CD4-positive, alpha-beta T cell treated with Interleukin-21 for 1 hour (primary cell): ENCODE measurements at places on chromosomes 7 and 10.

DNA sequence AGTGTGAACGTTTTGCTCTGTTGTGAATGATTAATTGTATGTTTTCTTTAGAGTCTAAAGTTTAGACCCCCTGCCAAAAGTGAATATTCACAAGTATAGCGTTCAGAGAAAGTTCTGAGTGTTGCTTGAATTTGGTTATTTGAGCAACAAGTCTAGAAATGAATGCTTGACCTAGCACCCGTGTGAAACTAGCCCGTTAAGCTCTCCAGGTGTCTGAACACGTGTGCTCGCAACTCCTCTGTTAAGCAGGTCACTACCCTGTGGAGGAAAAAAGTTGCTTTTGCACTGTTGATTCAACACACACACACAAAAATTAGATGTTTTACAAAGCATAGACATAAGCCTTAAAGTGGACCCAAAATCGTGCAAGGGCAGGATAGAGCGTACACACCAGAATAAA, 78.6 kb upstream of the SAMD8 start:
- DNase-seq, result no peak

- DNase-seq, result peak; percentile 68
Observed at GRCh38 chr10:16948361-16948760, 131.1 kb upstream of the RSU1 start.

GRCh38 chr7:149220534-149220933, 18.9 kb upstream of the ZNF212 start:
- no peak for DNase-seq

DNA sequence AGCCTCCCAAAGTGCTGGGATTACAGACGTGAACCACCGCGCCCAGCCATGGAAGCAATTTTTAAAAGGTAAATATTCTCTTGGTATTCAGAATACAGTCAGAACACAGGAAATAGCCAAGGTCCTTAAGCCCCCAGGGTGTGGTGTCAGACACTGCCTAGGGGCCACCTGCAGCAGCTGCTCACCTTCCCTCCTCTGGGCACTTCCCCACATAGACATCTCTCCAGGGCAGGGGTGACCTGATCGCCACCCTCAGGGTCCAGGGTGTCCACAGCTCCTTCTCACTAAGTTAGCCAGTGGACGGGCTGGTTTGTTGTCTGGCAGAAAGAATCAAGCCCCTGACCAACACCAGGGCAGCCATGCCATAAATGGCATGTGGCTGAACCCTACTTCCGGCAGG, 15.9 kb downstream of the URGCP start:
- no peak for DNase-seq

DNA sequence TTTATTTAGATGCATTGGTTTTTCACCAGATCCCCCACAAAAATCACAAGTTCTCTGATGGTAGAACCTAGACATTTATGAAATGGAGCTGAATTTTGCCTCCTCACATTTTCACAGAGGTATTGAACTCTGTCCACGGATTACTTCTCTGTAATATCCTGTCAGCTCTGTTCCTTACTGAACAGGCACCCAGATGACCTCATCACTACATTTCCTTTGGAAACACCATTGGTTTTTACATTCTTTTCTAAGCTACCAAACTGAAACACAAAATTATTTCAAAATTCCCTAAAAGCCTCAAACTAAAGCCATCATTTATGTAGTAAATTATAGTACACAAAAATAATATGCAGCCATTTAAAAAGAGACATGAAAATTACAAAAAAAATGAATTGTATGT, 98.3 kb upstream of the KCNIP2 start:
- no peak for DNase-seq

DNA sequence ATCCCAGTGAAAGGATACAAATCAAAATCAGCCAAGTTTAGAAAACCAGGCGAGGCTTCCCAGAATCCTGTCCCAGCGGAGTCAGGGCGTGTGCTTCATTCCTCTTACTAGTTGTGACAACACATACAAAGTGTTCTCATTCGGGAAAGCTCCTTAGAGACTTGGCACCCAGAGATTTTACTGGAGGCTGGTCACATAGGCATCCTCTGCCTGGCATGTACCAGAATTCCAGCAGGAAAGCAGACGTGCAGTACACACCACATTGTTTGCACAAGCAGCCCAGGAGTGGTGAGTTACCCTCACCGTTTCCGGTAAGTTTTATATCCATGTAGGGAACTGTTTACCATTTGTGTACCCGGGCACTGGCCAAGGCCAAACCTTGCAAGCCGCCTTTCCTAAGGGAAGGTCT, 34.9 kb downstream of the MMRN2 start:
- no peak for DNase-seq

GRCh38 chr10:105718207-105718995, 1077.3 kb downstream of the SORCS3 start:
- no peak for DNase-seq

- DNase-seq, result peak; percentile 77
Observed at GRCh38 chr7:12674861-12675260, 12.6 kb upstream of the ARL4A start.

- DNase-seq, result no peak
Observed at GRCh38 chr7:51209426-51209825, 107.2 kb downstream of the COBL start.

DNA sequence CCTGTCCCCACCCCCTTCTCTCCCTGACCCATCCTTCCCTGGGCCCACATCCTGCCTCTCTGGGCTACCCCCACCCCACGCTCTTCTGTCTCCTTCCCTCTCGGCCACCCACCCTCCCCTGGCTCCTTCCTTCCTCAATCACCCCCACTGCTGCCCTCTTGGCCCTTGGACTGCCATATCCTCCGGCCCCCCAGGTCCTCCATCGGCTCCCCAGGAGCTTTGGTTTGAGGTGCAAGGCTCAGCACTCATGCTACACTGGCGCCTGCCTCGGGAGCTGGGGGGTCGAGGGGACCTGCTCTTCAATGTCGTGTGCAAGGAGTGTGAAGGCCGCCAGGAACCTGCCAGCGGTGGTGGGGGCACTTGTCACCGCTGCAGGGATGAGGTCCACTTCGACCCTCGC, 10.9 kb downstream of the EPHB6 start:
- no peak for DNase-seq

- no peak for DNase-seq
Observed at GRCh38 chr10:72610466-72610865, 15.4 kb downstream of the MICU1 start.

GRCh38 chr7:151657173-151657572, 137.5 kb upstream of the RHEB start:
- no peak for DNase-seq

- DNase-seq, result no peak
Observed at GRCh38 chr10:75201793-75202307, 8.7 kb upstream of the VDAC2 start.

DNA sequence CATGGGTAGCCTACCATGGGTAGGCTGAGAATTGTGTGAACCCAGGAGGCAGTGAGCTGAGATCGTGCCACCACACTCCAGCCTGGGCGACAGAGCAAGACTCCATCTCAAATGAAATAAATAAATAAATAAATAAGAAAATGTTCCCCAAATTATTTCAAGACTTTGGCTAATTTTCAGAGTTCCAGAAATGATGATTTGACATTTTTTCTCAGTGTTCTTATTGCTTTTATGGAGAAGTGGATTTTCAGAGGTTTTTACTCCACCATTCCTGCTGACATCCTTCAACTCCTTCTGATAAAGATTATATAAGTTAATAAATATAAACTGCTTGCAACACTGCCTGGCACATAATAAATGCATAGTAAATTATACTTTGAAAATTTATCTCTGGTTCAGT, 80.4 kb upstream of the PRKCQ start:
- DNase-seq, result no peak

- DNase-seq, result peak; percentile 25
Observed at GRCh38 chr7:44103923-44104859, at the start of gene AEBP1. TSS of gene AEBP1 (plus strand) at chr7:44104345. CDS start at chr7:44104666, 321 bp downstream.

DNA sequence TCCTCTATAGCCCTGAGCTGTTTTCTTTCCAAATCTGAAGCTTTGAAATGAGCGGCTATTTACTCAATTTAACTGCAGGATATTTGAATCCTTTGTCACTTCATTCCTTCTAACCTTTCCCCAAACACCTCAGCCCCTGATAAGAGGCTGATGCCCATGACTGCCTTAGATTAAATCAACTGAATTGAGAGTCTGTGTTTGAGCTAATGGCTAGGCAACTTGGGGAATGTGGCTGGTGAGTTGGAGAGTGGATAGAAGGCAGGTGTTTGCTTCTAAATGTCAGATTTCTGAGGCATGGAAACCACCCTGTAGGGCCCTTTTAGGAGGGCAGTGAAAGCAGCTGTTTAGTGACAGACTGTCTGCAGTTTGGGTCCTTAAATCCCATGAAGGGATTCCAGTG, 759.9 kb downstream of the LRMDA start:
- no peak for DNase-seq

DNA sequence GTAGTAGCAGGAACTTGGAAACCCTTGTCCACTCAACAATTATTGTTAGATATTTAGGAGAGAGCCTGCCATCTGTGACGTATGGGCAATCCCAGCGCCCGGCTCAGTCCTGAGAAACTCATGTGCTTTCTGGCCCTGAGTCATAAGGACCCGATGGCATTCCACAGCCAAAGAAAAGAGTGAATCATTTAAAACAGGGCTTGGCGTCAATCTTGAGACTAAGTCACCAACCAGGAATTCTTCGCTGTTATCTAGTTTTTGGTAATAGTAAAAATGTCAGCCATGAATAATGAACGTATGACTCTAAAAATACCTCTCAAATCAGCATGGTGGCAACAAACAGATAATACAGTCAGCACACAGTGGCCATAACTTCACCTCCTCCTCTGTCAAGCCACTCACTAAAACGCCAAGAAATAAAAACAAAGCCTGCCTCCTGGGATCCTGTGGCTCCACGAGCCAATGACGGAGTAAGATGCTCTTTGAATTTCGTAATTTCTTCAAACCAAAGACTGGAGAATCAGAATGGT, 140.8 kb downstream of the ADAM12 start:
- DNase-seq, result no peak

- DNase-seq, result no peak
Observed at GRCh38 chr7:100547872-100548271, 8.9 kb downstream of the AGFG2 start.

DNA sequence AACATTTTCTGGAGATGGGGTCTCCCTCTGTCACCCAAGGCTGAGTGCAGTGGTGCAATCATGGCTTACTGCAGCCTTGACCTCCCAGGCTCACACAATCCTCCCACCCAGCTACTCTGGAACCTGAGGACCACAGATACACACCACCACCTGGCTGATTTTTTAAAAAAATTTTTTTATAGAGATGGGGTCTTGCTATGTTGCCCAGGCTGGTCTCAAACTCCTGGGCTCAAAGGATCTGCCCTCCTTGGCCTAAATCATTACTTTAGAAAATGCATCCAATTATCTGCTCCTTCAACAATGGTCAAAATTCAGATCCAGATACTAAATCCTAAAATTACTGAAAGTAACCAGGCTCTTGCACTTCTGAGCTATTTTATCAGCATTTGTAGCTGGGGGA, 55.2 kb downstream of the CTBP2 start:
- DNase-seq, result no peak

- no peak for DNase-seq
Observed at GRCh38 chr7:68785036-68785435, 813.2 kb upstream of the AUTS2 start.

DNA sequence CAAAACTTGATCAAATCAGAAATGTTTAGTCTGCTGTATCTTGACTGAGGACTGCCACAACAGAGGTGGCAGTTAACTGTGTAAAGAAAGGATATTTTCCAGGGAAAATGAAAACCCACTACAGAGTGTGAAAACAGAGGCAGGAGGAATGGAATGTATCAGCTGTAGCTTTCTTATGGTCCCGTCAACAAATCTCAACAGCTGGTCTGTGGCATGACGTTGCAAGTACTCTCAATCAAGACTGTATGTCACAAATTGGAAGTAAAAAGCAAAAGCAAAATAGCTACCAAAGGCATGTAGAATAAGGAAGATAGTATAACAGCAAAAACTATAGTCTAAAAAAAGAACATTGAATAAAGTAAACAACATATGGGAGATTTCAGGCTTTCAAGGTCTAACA, 123.5 kb downstream of the KMT2C start:
- DNase-seq, result no peak

GRCh38 chr7:69981646-69982045, 383.4 kb downstream of the AUTS2 start:
- DNase-seq, result no peak

DNA sequence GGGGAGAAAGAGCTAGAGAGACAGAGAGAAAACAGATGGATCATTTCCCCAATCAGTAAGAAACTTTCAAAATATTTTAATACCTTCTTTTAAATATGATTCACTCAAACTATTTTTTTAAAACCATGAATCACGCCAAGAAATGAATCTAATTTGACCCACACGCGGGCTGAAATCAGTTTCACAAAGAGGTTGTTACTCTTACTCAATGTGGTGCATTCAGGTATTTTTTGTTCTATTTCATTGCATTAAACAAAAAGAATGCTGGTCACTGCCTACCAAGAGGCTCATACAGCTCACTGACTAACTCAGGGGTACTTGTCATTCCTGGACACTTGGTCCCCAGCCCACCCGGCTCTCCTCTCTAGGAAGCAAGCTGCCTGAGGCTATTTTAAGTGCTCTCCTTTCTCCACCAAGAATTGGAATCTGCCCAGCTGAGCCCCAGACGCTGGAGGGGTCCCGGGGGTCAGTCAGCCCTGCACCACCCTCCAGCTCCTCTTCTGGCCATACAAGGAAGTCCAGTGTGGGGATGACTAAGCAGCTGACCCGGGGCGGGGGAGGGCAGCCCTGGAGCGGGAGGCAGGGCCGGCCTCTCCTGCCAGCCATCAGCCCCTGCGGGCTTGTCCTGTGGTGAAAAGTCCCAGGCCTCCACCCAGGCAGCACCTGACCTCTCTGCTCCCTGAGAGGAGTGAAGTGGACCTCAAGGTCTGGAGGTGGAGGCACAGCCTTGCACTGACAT, 21.7 kb upstream of the PFKP start:
- no peak for DNase-seq

- no peak for DNase-seq
Observed at GRCh38 chr7:699476-700170, 26.9 kb upstream of the DNAAF5 start.

- DNase-seq, result no peak
Observed at GRCh38 chr10:47412177-47412730, 28.2 kb upstream of the ZNF488 start.

DNA sequence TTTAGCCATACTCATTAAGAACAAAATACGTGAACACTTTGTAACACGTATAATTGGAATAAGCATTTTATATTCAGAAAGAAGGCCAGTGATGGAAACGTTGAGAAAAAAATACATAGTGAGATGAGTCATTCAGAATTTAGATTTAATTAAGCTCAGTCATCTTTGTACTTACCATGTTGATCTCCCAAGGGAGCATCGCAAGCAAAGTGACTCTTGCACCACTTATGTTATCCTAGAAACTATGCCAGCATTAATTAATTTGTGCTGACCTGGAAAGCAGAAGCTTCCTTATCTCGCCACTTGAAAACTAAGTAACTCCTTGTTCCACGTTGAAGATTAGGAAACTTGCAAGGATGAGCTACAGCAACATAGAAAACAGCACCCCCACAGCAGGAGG, 9.7 kb upstream of the MPP7 start:
- DNase-seq, result no peak

GRCh38 chr7:155840909-155841308, 28.6 kb upstream of the SHH start:
- DNase-seq, result no peak
